Glomerular endothelial cell (primary cell): ENCODE measurements at places on chromosomes 6 and 20. TPM values are rescaled to one million over a fixed set of nuclear protein-coding genes. Genes with fewer than 3 reads are reported as not detected.

- DNase-seq: no peak
These were observed 139.8 kb downstream of the KHDC1L start for GRCh38 chr6:73085443-73085871.

GRCh38 chr20:48332555-48332954 lies 495.2 kb downstream of the PREX1 start:
- DNase-seq: no peak

- no peak for DNase-seq
These were observed 158.3 kb downstream of the GMPR start for GRCh38 chr6:16396497-16397319.

- DNase-seq: no peak
These were observed 52.8 kb downstream of the MYLIP start for GRCh38 chr6:16181439-16182297.

- no peak for DNase-seq
These were observed 37.0 kb upstream of the MCUR1 start for GRCh38 chr6:13851330-13851729.

The ROS1 gene
- 0.06 TPM in 1 of 2 replicates, not detected in the other for total RNA-seq

The EYS gene
- total RNA-seq: 0.41 TPM in 1 of 2 replicates, not detected in the other
